SHP77 (cell line): ENCODE measurements at places on chromosomes 2 and 18.
A peak's percentile ranks its signal among the peaks of the same experiment; 100 is the strongest.

- no peak for DNase-seq
These were observed at the start of gene SH3YL1 for GRCh38 chr2:263774-264492. TSS of gene SH3YL1 (minus strand) at chr2:264032. CDS start at chr2:263984, 48 bp downstream.

DNA sequence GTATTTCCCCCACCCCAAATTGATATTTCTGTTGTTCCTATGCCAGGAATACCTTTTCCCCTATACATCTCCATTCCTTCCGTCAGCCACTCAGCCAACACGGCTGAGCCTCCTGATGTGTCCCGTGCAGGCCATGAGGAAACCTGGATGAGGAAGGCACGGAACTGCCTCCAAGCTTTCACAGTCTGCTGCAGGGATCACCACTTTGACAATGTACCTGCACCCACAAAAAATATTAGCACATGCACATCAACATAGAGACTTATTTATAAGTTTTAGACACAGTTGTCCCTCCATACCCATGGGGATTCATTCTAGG is 101.4 kb upstream of the PPP1CB start:
- no peak for DNase-seq

- DNase-seq: no peak
These were observed 635.7 kb downstream of the FBXO15 start for GRCh38 chr18:73511771-73512503.

GRCh38 chr2:203645831-203646230 is 60.6 kb upstream of the CD28 start:
- DNase-seq: no peak

- no peak for DNase-seq
These were observed 278.4 kb downstream of the AGPS start for GRCh38 chr2:177670791-177671535.

GRCh38 chr2:112782234-112782799 is 2.0 kb downstream of the IL1A start:
- DNase-seq: no peak

GRCh38 chr2:179893616-179894015 is 32.2 kb upstream of the ZNF385B start:
- no peak for DNase-seq

DNA sequence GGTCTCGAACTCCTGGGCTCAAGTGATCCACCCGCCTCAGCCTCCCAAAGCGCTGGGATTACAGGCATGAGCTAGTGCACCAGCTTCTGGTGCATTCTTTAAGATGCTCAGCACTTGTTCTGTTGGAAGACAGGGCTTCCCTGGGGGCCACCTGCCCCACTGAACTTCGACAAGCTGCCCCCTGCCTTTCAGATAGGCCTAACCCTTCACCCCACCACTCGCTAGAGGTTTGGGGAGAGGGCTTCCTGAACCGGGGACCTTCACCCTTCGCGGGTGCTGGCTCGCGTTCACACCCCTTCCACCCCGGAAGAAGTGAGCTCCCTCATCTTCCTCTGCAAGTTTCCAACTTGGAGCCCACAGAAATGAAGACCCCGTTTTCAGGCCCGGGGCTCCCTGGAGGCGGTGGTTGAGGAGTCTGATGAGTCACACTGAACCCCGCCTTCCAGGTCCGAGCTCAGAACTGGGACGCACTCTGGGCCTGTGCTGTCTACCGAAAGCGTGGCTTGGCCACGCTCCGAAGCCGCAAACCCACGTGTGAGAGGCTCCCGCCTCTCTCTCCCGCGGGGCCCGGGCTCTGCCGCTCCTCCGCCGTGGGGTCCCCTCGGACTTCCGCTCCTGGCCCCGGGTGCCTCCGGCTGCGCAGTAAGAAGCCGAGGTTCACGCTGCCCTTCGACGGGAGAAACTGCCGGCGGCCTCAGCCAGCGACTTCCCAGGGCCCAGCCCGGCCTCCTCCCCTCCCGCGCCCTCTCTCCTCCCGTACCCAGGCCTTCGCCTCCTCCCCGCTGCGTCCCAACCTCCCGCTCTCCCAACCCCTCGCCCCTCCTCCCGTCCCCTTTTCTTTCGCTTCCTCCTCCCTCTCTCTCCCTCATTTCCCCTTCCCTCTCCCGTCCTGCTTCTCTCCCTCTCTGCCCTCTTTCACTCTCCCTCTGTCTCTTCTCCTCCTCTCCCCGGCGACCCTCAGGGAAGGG is 47.5 kb upstream of the SP3 start:
- DNase-seq: no peak

GRCh38 chr18:58321986-58322385 is 278.0 kb downstream of the NEDD4L start:
- DNase-seq: peak; percentile 70

DNA sequence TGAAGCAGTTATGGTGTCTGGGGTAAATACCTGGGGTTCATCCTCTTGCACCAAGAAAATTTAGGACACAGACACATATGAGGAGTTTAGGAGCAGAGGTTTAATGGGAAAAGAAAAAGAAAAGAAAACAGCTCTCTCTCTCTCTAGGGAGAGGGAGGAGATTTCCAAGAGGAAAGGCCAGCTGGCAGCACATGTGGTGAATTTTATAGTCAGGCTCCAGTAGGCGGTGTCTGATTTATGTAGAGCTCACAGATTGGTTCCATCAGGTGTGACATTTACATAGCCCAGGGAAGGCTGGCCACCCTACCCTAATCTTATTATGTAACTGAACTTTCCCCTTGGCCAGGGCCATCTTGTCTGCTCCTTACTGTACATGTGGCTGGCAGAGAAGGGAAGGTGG is 297.5 kb upstream of the RGPD4 start:
- peak; percentile 53 for DNase-seq

GRCh38 chr2:106030287-106031268 is 163.5 kb downstream of the UXS1 start:
- no peak for DNase-seq

- DNase-seq: no peak
These were observed 3.9 kb downstream of the ANKRD44 start for GRCh38 chr2:197306696-197307040.

- DNase-seq: no peak
These were observed 244.9 kb upstream of the PXDN start for GRCh38 chr2:1989216-1989615.

GRCh38 chr2:224847961-224848850 is 132.0 kb upstream of the CCDC195 start:
- DNase-seq: peak; percentile 5

GRCh38 chr2:155033652-155034051 is 335.2 kb downstream of the KCNJ3 start:
- no peak for DNase-seq

- DNase-seq: no peak
These were observed 29.6 kb upstream of the RNU4ATAC start for GRCh38 chr2:121501031-121501430.

- no peak for DNase-seq
These were observed 18.4 kb upstream of the KIAA2012 start for GRCh38 chr2:202054679-202055078.

- DNase-seq: no peak
These were observed 1041.4 kb upstream of the FANCL start for GRCh38 chr2:59282374-59283057.

GRCh38 chr2:110124038-110124825 is 8.6 kb upstream of the MALL start:
- no peak for DNase-seq

GRCh38 chr2:166242309-166242708 is 114.5 kb upstream of the SCN1A start:
- no peak for DNase-seq

GRCh38 chr2:19829672-19830071 is 72.1 kb downstream of the TTC32 start:
- no peak for DNase-seq

- no peak for DNase-seq
These were observed 2.5 kb upstream of the KYNU start for GRCh38 chr2:142875010-142875409.

- no peak for DNase-seq
These were observed 24.9 kb upstream of the YWHAQ start for GRCh38 chr2:9655441-9656269.

DNA sequence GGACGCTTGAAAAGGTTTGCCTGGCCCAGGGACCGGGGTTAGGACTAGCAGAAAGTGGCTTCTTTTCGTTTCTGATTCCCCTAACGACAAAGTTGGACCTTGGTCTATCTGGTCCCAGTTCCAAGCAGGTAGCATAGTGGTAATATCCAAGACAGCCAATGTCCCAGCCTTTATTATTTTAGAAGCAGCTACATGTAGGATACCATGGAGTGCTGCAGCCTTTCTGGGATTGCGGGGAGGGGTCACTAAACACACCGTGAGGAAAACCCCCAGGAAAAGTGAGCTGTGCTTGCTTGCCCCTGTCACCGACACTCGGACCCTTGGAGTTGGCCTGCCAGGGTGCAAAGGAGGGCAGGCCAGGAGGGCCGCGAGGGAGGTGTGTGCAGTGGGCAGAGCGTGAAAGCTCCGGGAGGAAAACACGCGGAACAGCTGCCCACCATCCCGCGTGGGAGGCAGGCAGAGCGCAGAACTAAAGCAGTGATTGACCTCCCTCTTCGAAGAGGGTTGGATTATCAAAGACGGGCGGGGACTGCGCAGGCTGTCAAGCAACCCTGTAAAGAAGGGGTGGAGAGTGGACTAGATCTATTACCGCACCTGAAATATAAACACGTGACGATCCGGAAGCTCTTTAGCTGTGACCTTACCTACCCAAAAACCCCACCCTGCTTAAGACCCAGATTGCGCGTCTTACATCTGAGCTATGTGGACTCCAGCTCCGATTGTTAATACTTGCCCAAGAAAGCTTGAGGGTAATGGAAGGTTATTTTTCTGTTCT is 624 bp upstream of the MAP4K3 start:
- peak; percentile 52 for DNase-seq
